NCI-H510A treated with DMSO at 0.1 percent for 48 hours (cell line): ENCODE measurements at places on chromosomes 13 and 19.

DNA sequence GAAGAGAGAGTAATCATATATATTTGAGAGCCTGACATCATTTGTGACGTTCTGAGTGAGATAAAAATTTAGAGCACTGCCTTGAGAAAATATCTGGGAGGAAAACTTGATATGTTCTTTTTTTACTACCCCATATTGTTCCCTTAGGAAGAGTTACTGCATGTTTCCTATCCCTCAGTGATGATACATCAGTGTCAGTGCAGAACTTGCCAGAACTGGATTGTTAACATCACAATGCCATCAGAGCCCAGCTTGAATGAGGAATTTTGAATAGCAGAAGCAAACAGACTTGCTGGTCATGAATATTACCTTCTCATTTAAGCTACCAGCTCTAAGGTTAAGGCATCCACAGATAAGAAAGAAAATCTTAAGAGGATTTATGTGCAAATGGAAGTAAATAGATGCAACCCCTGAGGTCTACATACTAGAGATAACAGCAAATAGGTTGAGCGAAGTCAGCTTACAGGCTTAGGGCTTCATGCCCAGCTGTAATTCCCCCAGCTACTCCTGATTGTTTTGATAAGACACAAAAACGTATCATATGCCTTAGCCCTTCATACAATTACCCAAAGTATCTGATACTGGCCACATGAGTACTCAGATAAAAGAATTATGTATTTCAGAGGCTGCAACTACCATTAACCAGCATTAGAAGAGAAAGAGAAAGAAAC, 313.7 kb upstream of the ATXN8OS start:
- DNase-seq, result no peak

- DNase-seq, result no peak
Measured at GRCh38 chr13:95677564-95678266, 776 bp downstream of the DNAJC3 start.

- DNase-seq, result no peak
Measured at GRCh38 chr13:33206945-33207614, 78.5 kb downstream of the STARD13 start.

- no peak for DNase-seq
Measured at GRCh38 chr13:87903553-87903952, 232.4 kb downstream of the SLITRK5 start.

GRCh38 chr13:82439159-82439904, 1442.9 kb downstream of the SLITRK1 start:
- no peak for DNase-seq

- no peak for DNase-seq
Measured at GRCh38 chr13:91813253-91813652, 414.8 kb downstream of the GPC5 start.

DNA sequence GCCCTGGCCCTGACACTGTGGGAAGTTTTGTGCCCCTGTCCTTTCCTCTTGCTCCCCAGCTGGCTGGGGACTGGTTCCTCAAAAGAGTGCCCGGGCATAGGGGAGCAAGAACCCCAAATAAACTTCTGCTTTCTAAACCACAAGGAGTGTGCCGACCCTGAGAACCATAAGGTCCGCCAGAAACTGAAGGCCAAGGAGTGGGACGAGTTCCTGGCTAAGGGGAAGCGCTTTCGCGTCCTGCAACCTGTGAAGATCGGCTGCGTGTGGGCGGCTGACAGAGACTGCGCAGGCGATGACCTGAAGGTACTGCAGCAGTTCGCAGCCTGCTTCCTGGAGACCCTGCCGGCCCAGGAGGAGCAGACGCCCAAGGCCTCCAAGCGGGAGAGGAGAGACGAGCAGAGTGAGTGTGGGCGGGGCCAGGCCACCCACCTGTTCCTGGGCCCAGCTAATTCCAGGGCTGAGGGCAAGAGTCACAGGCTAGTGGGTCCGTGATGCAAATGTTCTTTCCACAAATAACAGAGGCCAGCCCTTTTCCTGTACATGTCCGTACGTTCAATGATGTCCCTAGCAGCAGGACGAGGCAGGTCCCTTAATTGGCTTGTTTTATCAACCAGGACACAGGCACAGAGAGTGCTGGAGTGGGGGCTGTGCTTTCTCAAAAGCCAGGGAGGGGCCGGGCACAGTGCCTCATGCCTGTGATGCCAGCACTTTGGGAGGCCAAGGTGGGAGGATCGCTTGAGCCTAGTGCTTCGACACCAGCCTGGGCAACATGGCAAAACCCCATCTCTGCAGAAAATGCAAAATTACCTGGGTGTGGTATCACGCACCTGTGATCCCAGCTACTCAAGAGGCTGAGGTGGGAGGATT, 25.6 kb downstream of the UBXN6 start:
- DNase-seq, result no peak

GRCh38 chr19:2062389-2062729, 11.3 kb upstream of the MKNK2 start:
- no peak for DNase-seq

DNA sequence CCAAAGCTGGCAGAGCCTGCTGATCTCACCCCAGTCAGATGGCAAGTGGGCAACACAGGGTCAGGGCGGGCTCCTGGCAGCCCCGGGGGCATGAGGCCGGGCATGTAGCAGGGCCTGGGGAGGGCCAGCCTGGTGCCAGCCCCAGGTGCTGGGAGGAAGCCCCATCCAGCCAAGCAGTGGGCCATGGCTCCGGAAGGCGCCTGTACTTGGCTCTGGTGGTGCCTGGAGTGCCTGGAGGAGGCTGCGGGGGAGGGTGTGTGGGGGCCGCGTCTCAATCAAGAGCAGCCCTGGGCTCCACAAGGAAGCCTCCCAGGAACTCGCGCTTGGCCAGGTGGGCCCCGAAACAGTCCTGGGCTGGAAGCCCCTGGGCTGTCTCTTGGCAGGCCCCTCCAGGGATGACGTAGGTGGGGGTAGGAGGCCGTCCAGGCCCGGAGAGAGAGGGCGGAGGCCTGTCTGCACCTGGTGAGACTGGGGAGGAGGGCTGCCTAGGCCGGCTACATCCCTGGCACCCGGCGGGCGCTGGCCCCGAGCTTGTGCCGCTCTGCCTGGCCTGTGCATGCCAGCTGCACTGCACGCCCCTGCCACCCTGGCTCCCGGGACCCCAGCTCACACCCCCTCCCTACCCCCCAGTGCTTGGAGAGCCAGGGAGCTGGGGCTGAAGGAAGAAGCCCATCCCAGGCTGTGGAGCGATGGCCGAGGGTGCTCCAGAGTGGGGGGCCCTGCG, 45.9 kb downstream of the COMP start:
- no peak for DNase-seq

- no peak for DNase-seq
Measured at GRCh38 chr19:39325778-39326665, 5.4 kb upstream of the LRFN1 start.

DNA sequence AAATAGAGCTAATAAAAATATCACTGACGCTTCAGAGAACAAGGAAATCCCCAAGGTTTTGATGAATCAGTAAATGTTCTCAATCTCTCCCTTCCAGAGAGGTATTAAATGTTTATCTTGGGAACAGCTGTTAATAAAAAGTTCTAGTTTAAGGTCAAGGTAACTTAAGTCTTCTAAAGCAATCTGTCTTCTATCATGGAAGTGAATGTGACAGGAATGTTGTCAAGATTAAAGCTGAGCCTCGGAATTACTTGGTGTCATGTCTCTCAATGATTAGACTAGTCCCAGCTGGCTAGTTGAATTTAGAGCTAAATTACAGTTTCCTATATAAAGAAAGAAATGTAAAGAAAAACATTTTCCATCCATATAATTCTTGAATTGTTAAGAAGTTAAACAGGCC, 23.4 kb downstream of the ESD start:
- DNase-seq, result no peak

GRCh38 chr13:37418490-37418889, 180.1 kb downstream of the POSTN start:
- no peak for DNase-seq

- no peak for DNase-seq
Measured at GRCh38 chr19:51808333-51808986, 13.5 kb downstream of the FPR3 start.

DNA sequence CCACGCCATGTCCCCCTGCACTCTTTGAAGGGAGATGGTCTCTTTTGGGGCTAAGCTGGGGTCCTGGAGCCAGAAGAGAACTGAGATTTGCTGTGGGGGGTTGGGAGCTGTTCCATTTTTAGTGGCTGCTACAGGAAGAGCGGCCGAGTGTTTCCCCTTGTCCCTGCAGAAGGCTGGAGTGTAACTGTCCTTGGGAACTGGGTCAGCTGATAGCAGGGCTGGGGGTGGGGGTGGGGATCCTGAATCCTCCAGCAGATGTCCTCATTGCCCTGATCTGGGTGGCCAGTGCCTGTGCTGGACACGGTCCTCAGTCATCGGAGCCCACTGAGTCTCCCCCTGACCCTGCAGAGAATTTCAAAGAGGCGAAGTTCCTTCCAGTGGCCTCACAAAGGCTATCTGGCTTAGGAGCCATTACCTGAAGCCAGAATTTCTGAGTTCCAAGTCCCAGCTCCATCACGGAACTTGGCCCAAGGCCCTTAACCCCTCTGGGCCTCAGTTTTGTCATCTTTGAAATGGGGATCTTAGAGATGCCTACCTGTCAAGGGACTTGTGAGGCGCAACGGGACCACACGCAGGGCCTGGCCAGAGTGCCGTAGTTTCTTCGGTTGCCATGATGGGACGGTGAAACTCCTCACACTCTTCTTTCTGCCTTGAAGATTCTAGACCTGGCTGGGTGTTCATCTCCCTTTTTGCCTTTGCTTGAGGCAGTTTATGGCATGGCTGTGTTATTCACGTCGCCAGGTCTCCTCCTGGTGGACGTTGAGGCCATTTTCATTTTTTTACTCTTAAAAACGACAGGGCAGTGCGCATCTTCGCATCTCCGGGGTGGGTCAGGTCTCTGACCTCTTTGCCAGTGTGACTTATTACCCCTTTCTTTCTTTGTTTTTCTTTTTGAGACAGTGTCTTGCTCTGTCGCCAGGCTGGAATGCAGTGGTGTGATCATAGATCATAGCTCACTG, 51.9 kb downstream of the DNM2 start:
- no peak for DNase-seq

DNA sequence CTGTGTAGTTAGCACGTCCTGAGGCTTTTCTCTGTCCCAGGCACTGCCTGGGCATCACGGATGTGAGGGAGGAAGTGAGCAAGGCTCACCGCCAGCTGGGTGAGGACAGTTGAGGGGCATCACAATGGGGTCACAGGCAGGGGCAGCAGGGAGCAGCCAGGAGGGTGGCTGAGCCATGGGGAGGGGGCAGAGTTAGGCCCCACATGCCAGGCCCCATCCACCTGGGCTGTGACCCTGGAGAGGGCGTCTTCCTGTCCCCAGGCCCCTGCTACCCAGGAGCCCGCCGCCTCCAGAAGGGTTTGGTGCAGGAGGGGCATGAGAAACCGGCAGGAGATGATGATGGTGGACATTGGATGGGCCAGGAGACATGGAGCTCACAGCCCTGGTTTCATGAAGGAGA, 56.8 kb upstream of the F7 start:
- DNase-seq, result no peak

DNA sequence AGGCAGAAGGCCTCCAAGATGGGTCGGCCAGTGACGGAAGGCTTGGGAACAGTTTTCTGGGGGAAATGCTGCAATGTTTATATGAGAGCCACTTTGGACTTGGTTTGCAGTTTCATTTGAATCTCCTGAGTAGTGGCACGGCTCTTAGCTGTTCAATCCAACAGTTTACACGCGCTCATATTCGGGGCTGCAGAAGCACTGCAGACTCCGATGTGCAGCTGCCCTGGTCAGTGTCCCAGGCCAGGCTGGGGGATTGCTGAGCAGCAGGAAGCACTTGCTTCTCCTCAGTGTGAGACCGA, 31.7 kb downstream of the CEBPG start:
- no peak for DNase-seq

DNA sequence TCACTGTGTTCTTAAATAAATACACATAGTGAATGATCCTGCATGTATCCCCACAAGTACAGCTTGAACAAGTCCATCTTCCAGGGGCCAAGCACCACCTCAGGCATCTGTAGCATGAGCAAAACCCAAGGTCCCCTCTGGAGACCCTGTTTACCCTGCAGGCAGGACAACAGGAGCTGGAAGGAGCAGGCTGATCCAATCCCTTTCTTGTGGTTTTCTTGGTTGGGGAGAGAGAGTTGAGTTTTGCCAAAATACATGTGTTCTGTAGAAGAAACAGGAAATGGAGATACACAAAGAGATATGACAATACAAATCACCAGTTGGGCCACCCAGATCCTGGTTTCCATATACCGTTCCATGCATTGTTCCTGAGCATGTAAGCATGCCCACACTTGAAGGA, 92.8 kb downstream of the SHISA2 start:
- DNase-seq, result no peak

GRCh38 chr13:103876571-103876970, 810.4 kb upstream of the SLC10A2 start:
- DNase-seq, result no peak

DNA sequence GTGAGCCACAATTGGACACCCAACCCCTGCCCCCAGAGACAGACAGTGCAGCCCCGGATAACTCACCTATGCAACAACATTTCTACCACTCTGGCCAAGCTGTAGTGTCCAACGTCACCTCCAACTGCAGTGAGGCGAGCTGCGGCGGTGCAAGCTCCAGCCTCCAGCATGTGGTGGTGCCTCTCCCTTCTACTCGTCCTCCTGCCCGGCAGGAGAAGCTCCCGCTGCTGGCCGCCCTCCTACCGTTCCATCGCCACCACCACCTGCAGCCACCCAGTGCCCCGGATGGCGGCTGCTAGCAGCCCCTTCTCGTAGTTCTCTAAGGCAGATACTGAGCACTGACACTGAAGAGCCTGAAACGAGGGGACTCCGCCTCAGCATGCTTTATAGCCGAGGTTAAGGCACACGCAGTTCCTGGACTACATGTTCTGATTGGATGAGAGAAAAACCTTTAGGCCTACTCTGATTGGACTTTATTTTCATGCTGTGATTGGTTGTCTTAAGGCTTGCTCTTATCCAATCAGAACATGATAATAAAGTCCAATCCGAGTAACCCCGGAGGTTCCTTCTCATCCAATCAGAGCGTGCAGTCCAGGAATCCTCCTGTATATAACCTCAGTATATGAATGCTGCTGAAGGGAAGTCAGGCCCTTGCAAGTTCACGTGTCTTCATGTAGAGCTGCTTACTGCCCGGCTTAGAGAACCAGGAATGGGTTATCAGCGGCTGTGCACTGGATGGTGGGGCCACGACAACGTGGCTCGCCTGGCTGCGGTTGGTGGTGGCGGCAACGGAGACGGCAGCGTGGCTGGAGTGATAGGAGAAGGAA, 63.5 kb downstream of the TUBA3C start:
- no peak for DNase-seq

DNA sequence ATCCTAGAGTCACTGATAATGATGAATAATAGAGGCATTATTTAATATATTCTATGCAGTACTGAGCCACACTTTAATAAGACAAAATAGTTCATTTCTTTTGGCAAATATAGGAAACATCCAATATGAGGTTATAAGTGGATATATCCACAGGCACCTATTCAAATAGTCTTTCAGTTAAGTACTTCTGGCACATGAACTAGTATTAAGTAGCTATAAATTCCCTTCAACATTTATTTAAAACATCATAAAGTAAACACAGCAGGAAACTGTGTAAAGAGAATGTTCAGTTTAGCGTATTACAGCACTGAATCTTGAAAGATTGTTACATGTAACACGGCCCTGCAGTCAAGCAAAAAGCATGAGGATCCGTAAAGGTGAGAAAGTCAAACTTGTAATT, 463.3 kb upstream of the KLF12 start:
- peak; percentile 1 for DNase-seq

GRCh38 chr19:2779121-2779740, 3.8 kb downstream of the SGTA start:
- DNase-seq, result no peak
